ENCODE measurements at places on chromosomes 1 and 21.

DNA sequence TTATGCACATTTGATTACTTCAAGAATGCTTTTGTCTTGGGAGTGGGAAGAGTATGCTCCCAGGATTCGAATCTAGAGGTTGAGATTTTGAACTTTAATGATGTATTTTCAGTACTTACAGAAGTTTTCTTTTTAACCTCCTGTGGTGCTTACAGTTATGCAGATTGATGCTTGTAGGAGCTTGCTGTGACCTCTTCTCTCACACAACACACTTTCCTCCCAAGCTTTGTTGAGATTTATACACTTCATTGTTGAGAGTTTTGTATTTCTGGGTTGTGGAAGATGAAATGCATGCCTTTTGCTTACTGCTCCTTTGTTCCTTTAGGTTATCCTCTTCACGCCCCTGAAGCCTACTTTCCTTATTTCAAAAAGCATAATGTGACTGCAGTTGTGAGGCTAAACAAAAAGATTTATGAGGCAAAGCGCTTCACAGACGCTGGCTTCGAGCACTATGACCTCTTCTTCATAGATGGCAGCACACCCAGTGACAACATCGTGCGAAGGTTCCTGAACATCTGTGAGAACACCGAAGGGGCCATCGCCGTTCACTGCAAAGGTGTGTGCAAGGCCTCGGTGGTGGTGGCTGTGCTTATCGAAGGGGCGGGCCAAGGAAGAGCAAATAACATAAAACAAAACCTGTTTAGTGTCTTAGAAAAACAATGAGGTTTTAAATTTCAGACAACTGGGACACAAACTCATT, 75.5 kb upstream of the GPR88 start:
- DNase-seq: no peak

GRCh38 chr1:86714159-86714558, 9.8 kb downstream of the SH3GLB1 start:
- DNase-seq: no peak

GRCh38 chr1:32001863-32002262, 11.8 kb upstream of the KHDRBS1 start:
- no peak for DNase-seq

- DNase-seq: no peak
Observed at GRCh38 chr1:75796376-75797272, at the start of gene MSH4. Gene MSH4 (plus strand): TSS chr1:75796882. CDS start chr1:75796986, 104 bp downstream.

DNA sequence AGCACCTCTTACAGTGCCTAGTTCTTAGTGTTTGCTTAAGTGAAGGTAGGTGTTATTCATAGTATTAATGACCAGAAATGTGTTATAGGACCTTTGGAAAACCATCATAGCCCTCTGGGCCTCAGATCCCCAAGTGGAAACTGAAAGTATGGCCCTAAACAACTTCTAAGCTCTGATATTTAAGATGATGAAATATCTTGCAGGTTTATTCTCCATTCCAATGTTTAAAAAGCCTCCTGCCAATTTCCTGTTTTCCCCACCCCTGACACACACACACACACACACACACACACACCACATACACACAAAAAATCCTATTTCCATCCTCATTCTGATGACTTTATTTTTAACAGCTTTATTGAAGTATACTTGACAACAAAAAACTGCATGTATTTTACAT, 108.2 kb downstream of the DIRAS3 start:
- DNase-seq: no peak

DNA sequence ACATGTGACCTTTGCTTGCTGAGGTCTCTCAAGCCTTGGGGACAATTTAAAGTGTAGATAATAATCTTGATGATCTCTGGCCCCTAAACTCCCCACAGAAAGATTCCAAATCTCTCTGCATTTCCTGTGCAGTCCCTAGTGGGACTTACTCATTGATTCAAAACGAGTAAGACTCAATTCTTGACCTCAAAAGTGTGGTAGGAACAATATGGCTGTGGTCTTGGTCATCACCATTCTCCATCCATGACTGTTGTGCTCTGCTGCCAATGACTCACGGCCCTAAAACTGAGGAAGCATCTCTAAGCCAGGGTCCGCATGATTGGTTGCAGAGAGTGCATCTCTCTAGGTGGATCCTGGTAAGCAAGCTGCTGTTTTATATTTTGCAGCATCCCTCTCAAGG, 268.0 kb downstream of the PTGER3 start:
- no peak for DNase-seq

- DNase-seq: no peak
Observed at GRCh38 chr21:26374817-26375216, 198.3 kb downstream of the CYYR1 start.

- no peak for DNase-seq
Observed at GRCh38 chr1:110874324-110875215, 1.6 kb downstream of the CD53 start.

DNA sequence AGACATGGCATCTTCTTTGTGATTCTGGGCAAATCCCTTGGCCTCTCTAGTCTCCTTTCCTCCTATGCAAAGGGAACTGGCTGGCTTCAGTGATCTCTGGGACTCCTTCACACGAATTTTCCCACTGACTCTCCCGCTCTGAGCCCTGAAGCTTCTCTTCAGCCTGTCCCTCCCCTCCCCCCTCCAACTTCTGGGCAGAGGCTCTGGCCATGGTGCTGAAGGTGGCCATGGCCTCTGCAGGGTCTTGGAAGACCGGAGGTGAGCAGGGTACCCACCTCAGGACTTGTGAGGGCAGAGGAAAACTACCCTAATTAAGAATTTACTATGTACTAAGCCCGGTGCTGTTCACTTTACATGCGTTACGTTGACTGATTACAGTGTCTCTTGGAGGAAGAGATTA, 29.4 kb upstream of the POU3F1 start:
- DNase-seq: no peak

GRCh38 chr1:1187938-1188337, 14.3 kb downstream of the TTLL10 start:
- no peak for DNase-seq

GRCh38 chr1:20445956-20446355, 40.1 kb downstream of the CAMK2N1 start:
- no peak for DNase-seq

DNA sequence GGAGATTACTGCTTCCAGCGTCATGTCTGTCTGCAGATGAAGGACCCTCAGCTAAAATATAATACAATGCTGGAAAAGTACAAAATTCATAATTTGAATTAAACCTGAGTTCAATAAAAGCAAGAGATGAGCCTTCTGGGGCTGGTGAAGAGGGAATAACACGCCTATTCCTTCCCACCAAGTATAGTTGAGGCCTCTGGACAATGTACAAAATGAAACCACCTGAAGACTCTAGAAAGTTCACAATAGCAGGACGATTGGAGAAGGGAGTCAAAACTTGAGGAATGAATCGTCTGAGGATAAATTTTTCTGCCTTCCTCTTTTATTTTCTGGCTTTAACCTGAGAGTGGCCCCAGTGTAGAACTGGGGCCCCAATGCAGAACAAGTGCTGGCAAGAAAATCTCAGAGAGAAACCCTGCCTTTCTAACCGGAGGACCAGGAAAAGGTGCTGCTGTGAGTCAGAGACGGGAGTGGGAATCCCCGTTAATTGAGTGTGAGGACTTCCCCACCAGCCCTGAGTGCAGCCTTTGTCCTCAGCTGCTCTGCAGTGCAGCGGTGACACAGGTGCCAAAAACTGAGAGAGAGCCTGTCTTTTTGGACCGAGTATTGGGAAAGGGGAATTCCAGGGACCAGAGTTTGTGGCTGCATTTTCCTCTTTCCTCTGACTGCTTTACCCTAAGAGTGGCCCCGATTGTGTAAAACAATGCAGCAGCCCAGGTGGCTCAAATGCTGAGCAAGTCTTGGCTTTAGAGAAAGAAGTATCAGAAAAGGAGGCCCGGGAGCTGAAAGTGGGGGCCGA, 264.9 kb downstream of the DYRK1A start:
- DNase-seq: no peak

DNA sequence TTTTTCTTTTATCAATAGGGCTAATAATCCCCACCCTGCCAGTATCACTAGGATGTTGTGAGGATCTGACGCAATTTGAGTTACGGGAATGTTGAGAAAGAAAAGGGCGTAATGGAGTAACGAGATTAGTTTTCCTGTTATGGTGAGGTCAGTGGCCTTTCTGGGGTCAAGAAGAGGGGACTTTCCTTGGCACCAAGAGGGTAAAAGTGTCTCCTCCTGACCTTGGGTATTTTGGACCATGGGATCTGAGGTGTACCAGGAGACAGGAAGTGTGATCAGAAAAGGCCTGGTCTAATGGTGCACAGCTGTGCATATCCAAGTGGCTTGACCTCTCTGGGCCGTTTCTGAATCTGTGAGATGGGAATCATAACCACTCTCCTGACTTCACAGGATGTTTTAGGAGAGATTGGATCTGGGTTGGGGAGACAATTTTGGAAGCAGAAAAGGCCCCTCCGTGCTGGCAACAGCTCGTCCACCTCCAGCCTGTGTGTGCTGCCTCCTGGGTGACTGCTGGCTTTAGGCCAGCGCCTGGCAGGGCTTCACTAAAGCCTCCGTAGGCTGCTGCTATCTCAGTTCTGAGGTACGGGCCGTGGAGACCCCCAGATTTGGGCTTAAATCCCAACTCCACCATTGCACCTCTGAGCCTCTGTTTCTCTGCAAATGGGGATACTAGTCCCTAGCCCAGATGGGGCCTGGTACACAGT, 37.1 kb downstream of the ALPL start:
- no peak for DNase-seq

GRCh38 chr1:110502402-110503151, 16.4 kb downstream of the KCNA10 start:
- DNase-seq: no peak

DNA sequence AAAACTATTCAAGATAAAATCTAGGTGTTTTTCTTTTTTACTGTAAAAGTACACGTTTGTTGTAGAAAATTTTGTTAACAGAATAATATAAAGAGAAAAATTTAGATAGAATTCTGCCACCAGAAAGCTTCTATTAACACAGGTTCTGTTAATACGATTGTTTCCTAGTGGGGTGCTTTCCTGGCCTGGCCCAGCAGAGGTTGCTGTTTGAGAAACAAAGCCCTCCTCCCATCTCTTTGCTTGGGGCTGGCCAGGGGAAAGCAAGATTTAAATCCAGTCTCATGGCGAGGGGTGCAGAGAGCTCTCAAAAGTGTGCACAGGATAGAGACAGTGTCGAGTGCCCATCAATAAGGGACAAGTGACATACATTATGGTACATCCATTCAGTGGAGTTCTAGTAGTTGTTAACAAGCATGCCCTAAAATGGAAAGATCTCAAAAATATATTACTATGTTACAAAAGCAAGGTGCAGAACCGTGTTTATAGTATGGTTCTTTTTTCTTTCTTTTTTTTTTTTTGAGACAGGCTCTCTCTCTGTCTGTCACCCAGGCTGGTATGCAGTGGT, 14.6 kb upstream of the ACBD3 start:
- DNase-seq: no peak

DNA sequence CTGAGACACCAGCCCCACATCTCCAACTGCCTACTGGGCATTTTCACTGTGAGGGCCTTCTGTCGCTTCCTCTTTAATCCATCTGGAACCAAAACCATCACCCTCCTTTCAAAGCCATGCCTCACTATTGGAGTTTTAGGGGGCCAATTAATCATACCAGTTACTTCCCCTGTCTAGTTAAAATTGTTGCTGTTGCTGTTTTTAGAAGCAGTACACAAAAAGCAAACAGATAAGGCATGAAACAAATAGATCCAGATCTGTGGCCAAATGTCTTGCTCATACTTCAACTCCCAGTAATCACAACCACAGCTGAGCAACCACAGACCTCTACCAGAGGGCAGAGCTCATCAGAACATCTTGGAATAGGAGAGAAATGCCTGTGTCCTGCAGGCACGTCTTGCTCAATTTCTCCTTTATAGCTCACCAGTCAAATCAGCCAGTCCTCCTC, 133.8 kb upstream of the C1orf105 start:
- DNase-seq: no peak

DNA sequence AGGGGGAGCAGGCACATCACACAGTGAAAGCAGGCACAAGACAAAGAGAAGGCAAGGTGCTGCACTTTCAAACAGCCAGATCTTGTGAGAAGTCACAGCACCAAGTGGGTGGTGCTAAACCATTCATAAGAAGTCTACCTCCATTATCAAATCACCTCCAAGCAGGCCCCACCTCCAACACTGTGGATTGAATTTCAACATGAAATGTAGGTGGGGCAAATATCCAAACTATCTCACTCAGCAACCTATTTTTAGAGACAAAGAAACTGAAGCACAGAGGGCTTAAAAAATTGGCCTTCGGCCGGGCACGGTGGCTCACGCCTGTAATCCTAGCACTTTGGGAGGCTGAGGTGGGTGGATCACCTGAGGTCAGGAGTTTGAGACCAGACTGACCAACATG, 90.4 kb downstream of the UBE2U start:
- DNase-seq: no peak

DNA sequence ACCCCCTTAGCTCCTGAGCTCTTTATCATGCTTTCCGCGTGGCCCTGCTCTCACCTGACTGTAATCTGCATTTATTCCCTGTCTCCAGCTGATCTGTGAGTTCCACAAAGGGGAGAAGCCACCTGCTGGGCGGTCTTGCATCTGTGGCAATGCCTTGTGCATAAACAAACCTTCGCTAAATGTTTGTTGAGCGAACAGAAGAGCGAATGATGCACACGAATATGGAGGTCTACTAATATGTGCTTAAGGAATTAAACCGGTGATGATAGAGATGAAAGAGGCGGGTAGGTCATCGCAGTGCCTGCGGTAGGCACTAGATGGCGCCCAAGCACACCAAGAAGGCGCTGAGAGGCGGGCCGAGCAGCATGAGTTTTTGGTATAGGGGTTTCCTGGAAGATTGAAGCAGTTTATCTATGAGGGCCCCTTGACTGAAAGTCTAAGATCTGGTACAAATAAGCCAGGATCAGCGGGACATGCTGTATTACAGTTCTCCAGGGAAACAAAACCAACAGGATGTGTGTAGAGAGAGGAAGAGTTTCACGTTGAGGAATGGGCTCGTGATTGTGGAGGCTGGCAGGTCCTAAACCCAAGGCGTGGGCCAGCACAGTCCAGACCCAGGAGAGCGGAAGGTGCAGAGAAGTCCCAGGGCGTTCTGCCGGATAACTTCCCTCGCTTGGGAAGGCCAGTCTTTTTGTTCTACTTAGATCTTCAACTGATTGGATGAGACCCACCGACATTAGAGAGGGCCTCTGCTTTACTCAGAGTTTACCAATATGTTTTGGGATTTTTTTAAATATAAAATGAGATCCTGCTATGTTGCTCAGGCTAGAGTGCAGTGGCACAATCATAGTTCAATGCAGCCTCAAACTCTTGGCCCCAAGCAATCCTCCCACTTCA, 34.7 kb downstream of the TOMM20 start:
- DNase-seq: peak; percentile 62

GRCh38 chr1:156627313-156627880, 8.2 kb downstream of the HAPLN2 start:
- no peak for DNase-seq

GRCh38 chr1:107748531-107748930, 216.4 kb downstream of the VAV3 start:
- no peak for DNase-seq

- peak; percentile 54 for DNase-seq
Observed at GRCh38 chr1:151762941-151763921, at the start of gene MRPL9. Gene MRPL9 (minus strand): TSS chr1:151763496. CDS start chr1:151763479, 17 bp downstream.

GRCh38 chr1:45913183-45913683, 109.8 kb downstream of the MAST2 start:
- DNase-seq: no peak

Measured in stimulated activated CD8-positive, alpha-beta memory T cell treated with anti-CD3 and anti-CD28 coated beads, Interleukin-4, amount 100 ng/mL, for 1 hour (primary cell).